ENCODE measurements at places on chromosomes 2 and 18.

- no peak for DNase-seq
Observed at GRCh38 chr18:44709307-44710126, 28.8 kb downstream of the SETBP1 start.

DNA sequence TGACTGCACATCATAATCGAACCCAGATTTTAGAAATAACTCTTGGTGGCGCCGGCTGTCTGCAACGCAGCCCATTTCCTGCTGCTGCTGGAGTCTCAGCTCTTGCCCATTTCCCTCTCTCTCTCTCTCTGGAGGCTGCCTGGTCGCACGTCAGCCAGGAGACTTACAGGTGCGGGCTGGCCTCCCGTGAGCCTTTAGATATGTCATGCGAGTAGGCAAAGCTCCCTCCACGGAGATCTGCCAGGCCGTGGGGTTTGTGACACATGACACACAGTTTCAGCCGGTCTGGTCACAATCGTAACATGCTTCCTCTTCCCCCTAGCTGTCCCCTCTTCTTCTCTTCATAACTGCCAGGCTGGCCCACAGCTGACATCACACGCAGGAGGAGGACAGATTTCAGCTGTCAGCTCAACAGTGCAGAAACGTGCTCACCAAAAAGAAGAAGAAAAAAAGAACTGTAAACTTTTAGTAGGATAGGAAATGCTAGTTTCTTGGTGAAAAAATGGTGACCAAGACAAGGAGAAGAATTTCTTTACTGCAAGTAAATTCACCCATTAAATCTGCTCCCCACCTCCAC lies 489.3 kb downstream of the ZNF516 start:
- DNase-seq = no peak

GRCh38 chr2:230267556-230267955 lies 42.0 kb downstream of the SP140 start:
- DNase-seq = no peak

GRCh38 chr2:80737047-80737446 lies 432.5 kb upstream of the LRRTM1 start:
- no peak for DNase-seq

GRCh38 chr18:2909431-2910140 lies 62.8 kb downstream of the EMILIN2 start:
- no peak for DNase-seq

GRCh38 chr18:10789180-10789579 lies 263.4 kb downstream of the NAPG start:
- DNase-seq = no peak

GRCh38 chr2:179238027-179238426 lies 26.6 kb downstream of the SESTD1 start:
- no peak for DNase-seq
